ENCODE measurements at places on chromosomes 12 and 14. TPM values are rescaled to one million over a fixed set of nuclear protein-coding genes. Genes with fewer than 3 reads are reported as not detected.

DNA sequence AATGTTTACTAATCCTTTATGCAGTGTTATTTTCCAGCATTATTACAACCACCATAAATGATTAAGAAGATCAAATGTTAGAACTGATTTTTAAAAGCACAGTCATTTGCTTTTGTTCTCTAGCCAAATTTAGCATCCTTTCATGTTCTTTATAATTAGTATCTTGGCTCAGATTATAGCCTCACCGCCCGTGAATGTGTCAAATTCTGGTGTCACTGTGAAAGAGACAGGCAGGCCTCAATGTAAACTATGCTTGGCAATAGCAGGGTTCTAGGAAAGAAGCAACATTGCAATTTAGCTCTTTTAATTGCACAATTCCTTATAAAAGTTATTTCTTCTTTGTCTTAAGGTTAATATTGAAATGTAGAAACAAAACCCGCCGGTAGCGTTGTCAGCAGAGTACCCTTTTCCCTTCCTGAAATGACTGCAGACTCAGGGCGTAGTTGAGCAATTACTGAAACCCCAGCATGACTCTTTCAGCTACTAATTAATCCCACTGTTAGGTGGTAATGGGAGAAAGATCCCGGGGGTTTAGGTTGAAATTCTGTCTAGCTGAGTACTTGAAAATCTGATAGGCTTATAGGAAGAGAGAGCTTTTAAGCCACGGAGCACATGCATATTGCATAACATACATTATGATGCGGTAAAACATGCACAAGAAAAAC lies 1600.5 kb upstream of the SEL1L start:
- no peak overlapping the region for H3K4me3 ChIP-seq
- no peaks in the 10 kb centered on the region for H3K4me1 ChIP-seq
- no peak overlapping the region for H3K27ac ChIP-seq
- no peaks in the 10 kb centered on the region for H3K36me3 ChIP-seq
- DNase-seq: no peak
- no peaks in the 10 kb centered on the region for H3K27me3 ChIP-seq

- H3K4me1 ChIP-seq: peaks cover 4% of the 10 kb centered on the region
- no peaks in the 10 kb centered on the region for H3K27me3 ChIP-seq
- H3K27ac ChIP-seq: no peak overlapping the region
- no peak overlapping the region for H3K4me3 ChIP-seq
- peaks cover 31% of the 10 kb centered on the region for H3K36me3 ChIP-seq
- DNase-seq: no peak
These were observed 178.9 kb upstream of the BCL2L14 start for GRCh38 chr12:11891754-11892386.

DNA sequence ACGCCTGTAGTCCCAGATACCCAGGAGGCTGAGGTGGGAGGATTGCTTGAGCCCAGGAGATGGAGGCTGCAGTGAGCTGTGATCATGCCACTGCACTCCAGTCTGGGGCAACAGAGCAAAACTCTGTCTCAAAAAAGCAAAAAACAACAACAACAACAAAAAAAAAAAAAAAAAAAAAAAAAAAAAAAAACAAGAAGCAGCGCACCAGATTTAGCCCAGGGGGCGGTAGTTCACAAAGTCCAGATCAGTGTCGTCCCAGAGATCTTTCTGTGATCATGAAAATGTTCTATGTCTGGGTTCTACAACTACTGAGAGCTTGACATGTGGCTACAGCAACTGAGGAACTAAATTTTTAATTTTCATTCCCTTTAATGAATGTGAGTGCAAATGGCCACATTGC lies 27.4 kb downstream of the OAS2 start:
- no peak overlapping the region for H3K4me3 ChIP-seq
- peaks cover 96% of the 10 kb centered on the region for H3K36me3 ChIP-seq
- H3K27me3 ChIP-seq: no peaks in the 10 kb centered on the region
- H3K27ac ChIP-seq: no peak overlapping the region
- DNase-seq: no peak
- H3K4me1 ChIP-seq: no peaks in the 10 kb centered on the region

DNA sequence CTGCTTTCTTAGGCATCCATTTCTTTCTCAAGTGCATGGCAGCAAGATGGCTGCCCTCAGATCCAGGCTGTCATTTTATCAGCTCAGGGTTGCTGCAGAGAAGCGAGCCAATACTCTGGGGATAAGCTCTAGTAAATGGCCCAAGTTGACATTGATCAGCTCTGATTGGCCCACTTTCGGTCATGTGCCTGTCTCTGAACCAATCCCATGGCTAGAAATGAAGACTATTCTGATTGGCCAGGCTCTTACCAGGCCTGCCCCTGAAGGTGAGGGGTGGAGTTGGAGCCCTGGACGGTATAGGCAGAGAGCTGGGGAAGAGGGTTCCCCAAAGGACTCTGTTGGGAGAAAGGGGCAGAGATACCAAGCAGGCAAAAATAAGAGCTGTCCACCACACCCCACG lies 41.4 kb downstream of the MYO1H start:
- no peaks in the 10 kb centered on the region for H3K36me3 ChIP-seq
- H3K4me1 ChIP-seq: no peaks in the 10 kb centered on the region
- H3K27me3 ChIP-seq: peaks cover 15% of the 10 kb centered on the region
- no peak overlapping the region for H3K27ac ChIP-seq
- H3K4me3 ChIP-seq: no peak overlapping the region
- no peak for DNase-seq

- no peaks in the 10 kb centered on the region for H3K27me3 ChIP-seq
- H3K36me3 ChIP-seq: no peaks in the 10 kb centered on the region
- no peak overlapping the region for H3K4me3 ChIP-seq
- no peak for DNase-seq
- peaks cover 29% of the 10 kb centered on the region for H3K4me1 ChIP-seq
These were observed 1.7 kb downstream of the ATF7 start for GRCh38 chr12:53624458-53624857.

- H3K4me1 ChIP-seq: peaks cover 11% of the 10 kb centered on the region
- H3K27ac ChIP-seq: no peak overlapping the region
- no peak overlapping the region for H3K4me3 ChIP-seq
- no peaks in the 10 kb centered on the region for H3K36me3 ChIP-seq
- H3K27me3 ChIP-seq: peaks cover 19% of the 10 kb centered on the region
These were observed 127.0 kb upstream of the RPH3A start for GRCh38 chr12:112664569-112664968.

The PTHLH gene
- total RNA-seq: not detected

The KRT79 gene
- not detected for total RNA-seq

GRCh38 chr12:79873201-79873600 lies 61.7 kb downstream of the PPP1R12A start:
- H3K27me3 ChIP-seq: no peaks in the 10 kb centered on the region
- no peak overlapping the region for H3K27ac ChIP-seq
- peaks cover 32% of the 10 kb centered on the region for H3K36me3 ChIP-seq
- H3K4me3 ChIP-seq: no peak overlapping the region

The XPOT gene
- 40.0 TPM for total RNA-seq

GRCh38 chr14:90853116-90853515 lies 36.9 kb upstream of the TTC7B start:
- DNase-seq: no peak
- no peaks in the 10 kb centered on the region for H3K36me3 ChIP-seq
- H3K4me3 ChIP-seq: no peak overlapping the region
- H3K27me3 ChIP-seq: no peaks in the 10 kb centered on the region
- no peaks in the 10 kb centered on the region for H3K4me1 ChIP-seq

The SLC6A12 gene
- not detected for total RNA-seq

The TPPP2 gene
- not detected for total RNA-seq

The ZC2HC1C gene
- 0.22 TPM for total RNA-seq

- H3K27me3 ChIP-seq: peaks cover 7% of the 10 kb centered on the region
- no peaks in the 10 kb centered on the region for H3K36me3 ChIP-seq
- H3K4me3 ChIP-seq: no peak overlapping the region
- no peak overlapping the region for H3K27ac ChIP-seq
These were observed 417.3 kb downstream of the SNAPC1 start for GRCh38 chr14:62179367-62180018.

DNA sequence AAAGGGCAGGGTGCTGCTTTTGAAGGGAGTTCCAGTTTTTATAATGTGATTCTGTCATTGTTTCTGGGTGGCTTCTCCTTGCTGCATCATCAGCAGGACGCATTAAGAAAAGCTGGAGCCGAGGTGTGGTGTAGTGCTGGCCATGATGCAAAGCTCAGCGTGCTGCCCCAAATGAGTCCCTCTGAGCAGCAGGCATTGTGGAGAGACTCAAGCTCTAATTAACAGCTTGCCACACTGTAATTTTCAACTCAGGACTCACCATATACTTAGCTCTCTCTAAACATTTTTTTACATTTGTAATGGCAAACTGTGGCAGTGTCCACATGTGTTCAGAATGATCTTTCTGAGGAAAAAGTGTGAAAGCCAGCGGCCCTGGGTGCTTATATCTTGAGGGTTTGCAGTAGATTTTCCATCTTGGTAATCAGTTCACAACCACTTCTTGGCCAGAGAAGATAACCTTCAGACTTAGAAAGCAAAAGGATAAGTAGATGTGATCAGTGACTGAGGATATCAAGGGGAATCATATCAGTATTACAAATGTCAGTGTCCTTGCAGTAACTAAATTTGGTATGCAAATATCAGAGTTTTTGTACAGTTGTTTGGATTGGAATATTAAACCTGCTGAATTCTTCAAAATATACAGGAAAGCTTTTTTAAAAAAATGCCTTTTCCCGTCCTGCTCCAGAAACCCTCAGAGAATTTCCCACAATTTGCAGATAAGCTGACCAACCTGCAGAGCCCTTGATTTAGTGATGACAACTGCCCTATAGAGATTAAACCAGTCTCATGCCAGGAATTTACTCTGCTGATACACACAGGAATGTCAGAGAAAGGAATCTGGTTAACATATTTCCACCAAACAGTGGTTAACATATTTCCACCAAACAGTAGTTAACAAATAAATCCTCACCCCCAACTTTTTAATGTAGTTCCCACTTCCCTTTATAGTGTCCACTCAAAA lies 63.6 kb downstream of the DAAM1 start:
- DNase-seq: no peak
- H3K27me3 ChIP-seq: no peaks in the 10 kb centered on the region
- H3K27ac ChIP-seq: no peak overlapping the region
- H3K36me3 ChIP-seq: no peaks in the 10 kb centered on the region
- no peak overlapping the region for H3K4me3 ChIP-seq

- no peak overlapping the region for H3K27ac ChIP-seq
- H3K36me3 ChIP-seq: no peaks in the 10 kb centered on the region
- peaks cover 40% of the 10 kb centered on the region for H3K4me1 ChIP-seq
- peak; percentile 14 for DNase-seq
- H3K4me3 ChIP-seq: no peak overlapping the region
These were observed 237.6 kb upstream of the CRY1 start for GRCh38 chr12:107330831-107331431.

All from CD4-positive, alpha-beta T cell (primary cell).